ENCODE measurements at places on chromosomes 12 and 14. TPM values are rescaled to one million over a fixed set of nuclear protein-coding genes. Genes with fewer than 3 reads are reported as not detected.

TRMT5 gene
- 0.48 TPM for polyA plus RNA-seq

TMTC1 gene
- polyA plus RNA-seq, result not detected

ASCL1 gene
- not detected for polyA plus RNA-seq

GAS2L3 gene
- not detected for polyA plus RNA-seq

ARHGAP5 gene
- 6.8 TPM for polyA plus RNA-seq

RSRC2 gene
- 13.0 TPM for polyA plus RNA-seq

TPPP2 gene
- polyA plus RNA-seq, result not detected

OR6C68 gene
- not detected for polyA plus RNA-seq

TOMM20L gene
- polyA plus RNA-seq, result not detected

DNA sequence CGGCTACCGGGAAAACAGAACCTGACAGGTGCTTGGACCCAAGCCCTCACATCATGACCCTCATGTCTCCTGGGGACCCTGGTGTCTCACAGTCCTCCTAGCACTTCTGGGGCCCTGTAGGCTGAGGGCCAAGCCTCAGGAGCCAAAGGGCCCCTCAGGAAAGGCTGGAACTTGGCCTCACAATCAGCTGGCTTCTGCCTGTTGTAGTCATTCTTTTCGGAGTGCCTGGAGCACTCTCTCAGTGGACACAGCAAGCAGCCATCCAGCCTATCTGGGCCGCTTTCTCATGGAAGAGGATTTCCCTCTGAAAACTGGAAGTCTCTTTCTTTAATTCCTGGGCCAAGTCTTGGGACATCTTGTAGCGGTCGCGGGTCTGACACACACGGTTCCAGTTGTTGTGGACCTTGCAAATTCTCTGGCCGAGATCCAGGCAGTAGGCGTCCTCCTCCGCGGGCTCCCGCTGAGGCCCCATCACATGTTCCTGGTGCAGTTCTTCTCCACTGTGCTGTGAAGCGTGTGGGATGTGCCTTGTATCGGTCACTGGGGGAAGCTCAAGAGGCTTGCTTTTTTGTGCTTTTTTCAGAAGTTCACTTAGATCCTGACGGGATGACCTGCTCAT is 169.3 kb downstream of the EMP1 start:
- no peak for DNase-seq

DNA sequence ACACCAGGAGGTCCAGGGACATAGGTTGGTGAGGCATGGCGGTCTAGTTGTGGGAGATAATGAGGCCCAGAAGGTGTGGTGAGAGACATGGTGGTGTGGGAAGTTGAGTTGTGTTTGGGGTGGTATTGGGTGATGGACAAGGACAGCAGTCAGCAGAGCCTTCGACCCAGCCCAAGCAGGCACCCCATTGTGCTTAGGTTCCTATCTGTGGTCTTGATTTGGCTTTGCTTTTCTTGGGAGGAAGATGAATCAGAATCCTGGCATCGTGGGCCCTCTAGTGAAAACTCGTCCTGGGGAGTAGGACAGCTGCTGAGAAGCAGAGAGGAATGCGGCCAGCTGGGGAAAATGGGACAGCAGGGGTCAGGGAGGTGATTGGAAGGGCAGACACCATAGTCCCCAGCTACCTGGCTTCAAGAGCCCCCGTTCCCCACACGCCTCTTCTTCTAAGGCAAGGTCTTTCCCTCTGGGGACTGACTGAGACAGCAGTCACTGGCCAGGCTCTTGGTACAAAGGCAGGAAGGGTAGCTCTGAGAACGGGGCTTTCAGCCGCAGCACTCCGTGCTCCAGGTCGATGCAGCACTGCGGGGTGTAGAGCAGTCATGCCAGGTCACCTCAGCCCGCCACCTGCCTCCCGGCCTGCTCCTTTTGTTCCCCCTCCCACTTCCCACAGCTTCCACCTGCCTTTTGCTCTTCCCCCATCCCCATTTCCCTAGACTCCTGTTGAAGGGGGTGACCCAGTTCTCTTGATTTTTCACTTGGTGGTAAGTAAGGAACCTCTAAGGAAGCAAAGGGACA is 7.9 kb downstream of the NRIP2 start:
- no peak for DNase-seq

GRCh38 chr12:103727638-103728037 is 113.4 kb downstream of the NT5DC3 start:
- no peak for DNase-seq

- DNase-seq, result no peak
Measured at GRCh38 chr14:98578204-98578603, 693.8 kb downstream of the BCL11B start.

- DNase-seq, result no peak
Measured at GRCh38 chr14:73173092-73173735, 36.9 kb downstream of the PSEN1 start.

GRCh38 chr12:28704477-28705169 is 444.5 kb upstream of the FAR2 start:
- no peak for DNase-seq

DNA sequence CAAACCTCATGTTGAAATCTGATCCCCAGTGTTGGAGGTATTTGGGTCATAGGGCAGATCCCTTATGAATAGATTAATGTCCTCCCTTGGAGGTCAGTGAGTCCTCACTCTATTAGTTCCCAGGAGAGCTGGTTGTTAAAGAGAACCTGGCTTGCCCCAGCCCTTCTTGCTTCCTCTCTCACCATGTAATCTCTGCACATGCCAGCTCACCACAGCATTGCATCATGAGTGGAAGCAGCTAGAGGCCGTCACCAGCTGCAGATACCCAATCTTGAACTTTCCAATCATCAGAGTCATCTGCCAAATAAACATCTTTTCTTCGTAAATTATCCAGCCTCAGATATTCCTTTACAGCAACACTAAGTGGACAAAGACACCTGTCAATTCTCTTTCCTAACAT is 161.8 kb upstream of the IGF1 start:
- DNase-seq, result no peak

DNA sequence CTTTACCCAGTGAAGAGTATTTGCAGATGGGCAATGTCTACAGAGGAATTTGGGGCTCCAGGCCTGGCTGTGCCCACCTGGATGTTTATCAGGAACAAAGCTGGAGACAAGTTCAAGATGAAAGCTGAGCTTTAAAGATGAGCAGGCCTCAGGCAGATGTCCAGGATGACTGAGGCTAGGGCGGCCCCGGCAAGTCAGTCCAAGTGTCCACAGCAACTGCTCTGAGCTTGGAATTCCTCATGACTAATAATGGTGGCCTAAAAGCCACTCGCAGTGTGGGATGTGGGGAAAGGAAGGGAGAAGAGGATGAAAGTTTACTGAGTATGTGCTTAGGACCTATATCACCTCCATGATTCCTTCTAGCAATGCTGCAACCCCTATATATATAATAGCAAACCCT is 128.2 kb upstream of the NOS1 start:
- DNase-seq, result no peak

DNA sequence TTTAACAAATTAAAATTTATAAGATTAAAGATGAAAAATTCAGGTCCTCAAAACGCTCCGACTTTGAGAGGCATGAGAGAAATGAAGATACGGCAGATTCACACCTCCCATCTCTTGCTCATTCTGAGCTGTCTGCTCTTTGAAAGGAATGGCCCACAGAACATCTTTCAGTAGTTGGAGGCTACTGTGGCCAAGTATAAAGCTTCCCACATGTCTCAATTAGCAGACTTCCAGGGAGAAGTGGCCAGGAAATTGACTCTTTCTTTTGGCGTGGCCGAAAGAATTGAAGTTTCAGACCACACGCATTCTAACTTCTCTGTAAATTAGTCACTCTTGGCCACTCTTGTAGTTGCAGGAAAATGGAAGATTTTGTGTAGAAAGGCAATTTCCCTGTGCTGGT is 129.2 kb downstream of the DIP2B start:
- DNase-seq, result no peak

- no peak for DNase-seq
Measured at GRCh38 chr12:84696908-84697540, 215.6 kb downstream of the SLC6A15 start.

DNA sequence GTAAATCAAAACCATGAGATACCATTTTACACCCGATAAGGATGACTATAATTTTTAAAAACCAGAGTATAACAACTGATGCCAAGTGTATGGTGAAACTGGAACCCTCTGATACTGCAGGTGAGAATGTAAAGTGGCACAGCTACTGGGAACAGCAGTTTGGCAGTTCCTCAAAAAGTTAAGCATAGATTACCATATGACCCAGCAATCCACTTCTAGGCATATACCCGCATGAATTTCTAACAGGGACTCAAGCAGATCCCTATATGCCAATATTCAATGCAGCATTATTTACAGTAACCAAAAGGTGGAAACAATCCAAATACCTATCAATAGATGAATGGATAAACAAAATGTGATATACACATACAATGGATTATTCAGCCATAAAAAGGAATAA is 57.4 kb downstream of the BAZ1A start:
- no peak for DNase-seq

DNA sequence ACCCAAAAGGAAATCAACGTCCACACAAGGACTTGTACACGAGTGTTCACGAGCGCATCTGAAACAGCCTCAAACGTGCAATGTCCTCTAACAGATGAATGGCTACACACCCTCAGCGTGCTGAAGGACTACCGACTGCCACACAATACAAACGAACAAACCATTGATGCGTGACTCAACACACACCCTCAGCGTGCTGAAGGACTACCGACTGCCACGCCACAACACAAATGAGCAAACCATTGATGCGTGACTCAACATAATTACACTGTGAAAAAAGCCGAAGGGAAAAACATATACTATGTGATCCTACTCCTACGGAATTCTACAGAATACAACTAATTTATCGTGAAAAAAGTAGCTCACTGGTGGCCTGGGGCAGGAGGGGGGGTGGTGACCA is 25.1 kb upstream of the BTBD6 start:
- DNase-seq, result no peak

DNA sequence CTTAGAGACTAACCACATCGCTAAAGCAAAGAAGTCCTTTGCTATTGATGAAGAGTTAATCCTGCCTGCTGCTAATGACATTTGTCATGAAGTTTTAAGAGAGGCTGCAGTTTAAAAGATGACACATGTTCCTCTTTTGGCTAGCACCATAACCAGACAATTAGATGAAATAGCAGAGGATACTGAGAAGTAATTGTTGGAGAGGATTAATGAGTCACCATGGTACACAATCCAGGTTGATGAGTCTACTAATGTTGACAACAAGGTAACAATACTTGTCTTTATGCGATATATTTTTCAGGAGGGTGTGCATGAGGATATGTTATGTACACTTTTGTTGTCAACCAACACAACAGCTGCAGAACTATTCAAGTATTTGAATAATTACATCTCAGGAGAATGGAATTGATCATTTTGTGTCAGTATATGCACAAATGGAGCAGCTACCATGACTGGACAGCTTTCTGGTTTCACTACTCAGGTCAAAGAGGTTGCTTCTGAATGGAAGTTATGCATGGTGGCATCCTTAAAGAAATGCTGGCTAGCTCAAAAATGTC is 56.7 kb downstream of the LRRIQ1 start:
- no peak for DNase-seq

DNA sequence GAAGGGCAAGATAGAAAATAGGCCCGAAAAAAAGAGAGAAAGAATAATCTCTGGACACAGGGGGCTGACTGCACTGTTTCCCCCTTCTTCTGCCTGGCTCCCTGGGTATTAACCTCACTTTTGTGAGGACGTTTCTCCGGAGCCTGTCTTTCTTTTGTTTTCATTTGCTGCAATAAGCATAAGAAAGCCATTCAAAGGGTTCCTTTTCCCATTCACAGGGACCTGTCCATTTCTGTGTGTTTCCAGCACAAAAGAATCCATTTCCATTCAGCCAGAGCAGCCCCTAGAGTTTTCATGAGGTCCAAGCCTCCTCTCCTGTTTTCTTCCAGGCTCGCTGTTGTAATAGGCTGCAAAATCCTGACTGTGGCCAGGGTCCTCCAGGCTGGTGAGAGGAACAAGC is 16.8 kb downstream of the PLXNC1 start:
- DNase-seq, result no peak

- DNase-seq, result no peak
Measured at GRCh38 chr12:128818065-128819022, 5.4 kb downstream of the SLC15A4 start.

DNA sequence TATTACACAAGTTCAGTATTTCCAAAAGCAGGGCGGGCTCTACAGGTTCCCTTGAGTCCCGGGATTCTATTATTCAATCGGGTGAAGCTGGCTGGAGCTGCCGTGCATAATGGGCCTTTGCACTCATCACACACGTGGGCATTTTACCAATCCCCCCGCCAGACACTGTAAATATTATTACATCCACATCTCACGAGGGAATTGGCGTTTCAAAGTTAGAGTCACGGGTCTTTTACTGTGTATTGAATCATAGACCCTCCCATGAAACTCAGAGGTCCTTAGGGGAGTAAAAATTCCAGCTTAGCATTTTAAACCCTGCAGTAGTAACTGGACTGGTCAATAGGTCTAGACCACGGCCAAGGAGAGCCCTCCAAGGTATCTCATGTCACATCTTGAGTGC is 70.3 kb downstream of the MAP1LC3B2 start:
- DNase-seq, result no peak

DNA sequence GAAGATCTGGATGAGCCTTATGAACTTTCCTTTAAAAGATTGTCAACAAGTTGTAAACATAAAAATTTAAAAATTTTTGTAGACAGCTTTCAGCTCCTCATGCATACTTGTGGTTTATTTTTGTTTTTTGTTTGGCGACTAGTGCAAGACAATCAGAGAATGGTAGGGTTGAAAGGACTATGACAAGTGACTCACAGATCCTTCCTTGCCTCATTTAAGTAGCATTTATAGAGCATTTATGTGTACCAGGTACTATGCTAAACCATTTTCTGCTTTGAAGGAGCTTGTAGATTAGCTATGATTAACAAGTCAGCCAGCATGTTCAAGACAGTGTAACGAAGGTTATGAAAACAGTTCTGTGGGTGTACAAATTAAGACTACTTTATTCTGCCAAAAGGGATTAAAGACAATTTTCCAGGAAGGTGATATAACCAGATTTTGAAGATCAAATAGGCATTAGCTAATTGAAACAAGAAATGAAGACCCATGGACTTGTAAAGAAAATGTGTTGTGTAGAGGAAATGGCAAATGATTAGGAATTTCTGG is 122.0 kb downstream of the PCNX1 start:
- no peak for DNase-seq

DNA sequence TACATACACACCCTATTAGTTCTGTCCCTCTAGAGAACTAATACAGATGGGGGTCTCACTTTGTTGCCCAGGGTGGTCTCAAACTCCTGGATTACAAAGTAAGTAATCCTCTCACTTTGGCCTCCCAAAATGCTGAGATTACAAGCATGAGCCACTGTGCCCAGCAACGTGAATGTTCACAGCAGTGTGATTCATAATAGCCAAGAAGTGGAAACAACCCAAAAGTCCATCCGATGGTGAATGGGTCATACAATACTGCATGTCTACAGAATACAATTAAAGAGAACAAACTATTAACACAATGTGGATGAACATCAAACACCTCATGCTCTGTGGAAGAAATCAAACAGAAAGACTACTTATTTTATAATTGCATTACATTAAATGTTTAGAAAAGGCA is 57.3 kb upstream of the SYNE2 start:
- no peak for DNase-seq

DNA sequence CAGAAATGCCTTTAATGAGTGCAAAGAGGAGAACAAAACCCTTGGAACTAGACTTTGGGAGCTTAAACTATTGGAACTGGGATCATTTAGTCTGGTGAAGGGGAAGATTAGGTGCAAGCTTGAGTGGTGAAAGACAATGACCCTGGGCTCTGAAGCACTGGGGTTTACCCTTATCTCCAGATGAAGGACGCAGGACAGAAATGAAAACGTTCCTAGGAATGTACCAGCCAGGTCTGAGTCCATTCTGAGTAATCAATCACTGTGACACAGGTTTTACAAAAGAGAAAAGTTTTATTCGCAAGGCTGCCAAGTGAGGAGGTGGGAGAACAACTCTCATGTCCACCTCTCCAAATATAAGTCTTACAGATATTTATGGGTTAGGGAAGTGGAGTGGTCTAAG is 249.1 kb downstream of the LRIG3 start:
- DNase-seq, result no peak

- no peak for DNase-seq
Measured at GRCh38 chr12:77032406-77032805, 33.0 kb downstream of the E2F7 start.
